ENCODE measurements at places on chromosomes 11 and 22.

DNA sequence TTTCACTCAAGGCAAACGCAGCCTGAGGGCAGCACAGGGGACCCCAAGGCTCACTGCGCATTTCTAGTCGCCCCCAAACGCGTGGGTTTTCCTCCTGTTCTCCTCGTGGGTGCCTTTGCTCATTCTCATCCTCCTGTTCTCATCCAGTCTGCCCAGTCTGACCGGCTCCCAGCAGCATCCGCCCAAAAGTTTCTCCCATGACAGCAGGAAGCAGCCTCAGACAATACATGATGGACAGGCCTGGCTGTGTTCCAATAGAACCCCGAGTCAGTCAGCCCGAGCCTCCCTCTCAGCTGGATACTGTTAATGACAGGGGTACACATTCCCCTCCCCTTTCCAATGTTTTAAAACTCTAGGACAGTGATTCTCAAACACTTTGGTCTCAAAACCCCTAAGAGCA lies 22.5 kb upstream of the KRTAP5-7 start:
- no peak for DNase-seq

DNA sequence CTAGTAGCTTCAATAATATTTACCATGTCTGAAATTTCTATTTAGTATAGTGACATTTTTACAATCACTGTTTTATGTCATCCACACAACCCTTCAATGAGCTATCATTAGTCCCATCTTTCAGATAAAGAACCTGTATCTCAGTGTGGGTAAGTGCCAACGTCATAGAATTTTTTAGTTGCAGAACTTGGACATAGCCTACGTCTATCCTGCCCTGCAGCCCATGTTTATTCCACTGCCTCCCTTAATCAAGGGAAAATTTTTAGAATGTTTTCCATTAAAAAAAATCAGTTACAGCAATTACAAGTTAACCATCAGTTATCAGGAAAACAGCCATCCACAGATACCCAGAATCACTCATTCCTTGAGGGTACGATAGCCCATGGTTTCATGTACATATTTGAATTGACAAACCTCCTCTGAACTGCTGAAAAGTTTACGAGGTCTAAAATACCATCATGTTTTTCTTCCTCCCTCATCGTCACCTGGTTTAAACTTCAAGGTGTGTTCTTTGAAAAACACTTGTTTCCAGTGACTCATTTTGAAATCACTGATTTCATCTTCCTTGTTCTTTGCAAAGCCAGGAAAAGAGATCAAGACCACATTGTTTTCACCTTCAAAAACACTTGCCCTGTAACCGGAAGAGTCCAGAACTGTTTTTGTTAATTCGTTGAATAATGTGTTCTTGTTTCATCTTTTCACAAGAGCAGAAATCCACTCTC lies 100.9 kb downstream of the FAM76B start:
- no peak for DNase-seq

DNA sequence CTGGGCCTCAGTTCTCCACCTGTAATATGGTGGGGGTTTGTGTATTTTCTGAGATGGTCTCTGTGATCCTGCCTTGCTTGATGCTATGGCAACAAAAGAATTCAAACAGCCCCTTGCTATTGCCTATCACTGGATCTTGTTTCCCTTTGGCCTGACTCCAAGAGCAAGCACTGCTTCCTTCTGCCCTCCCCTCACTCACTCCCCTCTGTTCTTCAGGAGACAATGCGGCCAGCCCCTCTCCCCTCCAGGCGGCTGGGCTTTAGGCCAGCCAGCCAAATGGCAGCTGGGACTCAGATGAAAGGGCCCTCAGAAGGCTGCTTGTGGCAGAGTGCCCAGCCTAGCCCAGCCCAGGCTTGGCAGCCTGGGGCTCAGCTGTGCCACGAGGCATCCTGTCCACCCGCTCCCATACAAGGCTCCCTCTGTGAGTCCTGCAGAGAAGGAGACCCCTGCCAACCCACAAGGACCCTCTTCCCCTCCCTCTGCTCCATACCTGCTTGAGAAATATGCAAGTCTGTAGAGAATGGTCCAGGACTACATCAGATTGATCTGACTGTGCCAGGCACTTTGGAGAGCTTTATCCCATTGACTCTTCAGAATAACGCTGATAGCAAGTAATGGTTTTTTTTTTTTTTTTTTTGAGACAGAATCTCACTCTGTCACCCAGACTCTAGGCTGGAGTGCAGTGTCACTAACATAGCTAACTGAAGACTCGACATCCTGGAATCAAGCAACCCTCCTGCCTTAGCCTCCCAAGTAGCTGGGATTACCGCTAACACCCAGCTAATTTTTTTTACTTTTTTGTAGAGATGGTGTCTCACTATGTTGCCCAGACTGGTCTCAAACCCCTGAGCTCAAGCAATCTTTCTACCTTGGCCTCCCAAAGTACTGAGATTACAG lies 7.6 kb upstream of the KCTD14 start:
- no peak for DNase-seq

GRCh38 chr11:23723861-23724260 lies 773.0 kb upstream of the LUZP2 start:
- DNase-seq = no peak

DNA sequence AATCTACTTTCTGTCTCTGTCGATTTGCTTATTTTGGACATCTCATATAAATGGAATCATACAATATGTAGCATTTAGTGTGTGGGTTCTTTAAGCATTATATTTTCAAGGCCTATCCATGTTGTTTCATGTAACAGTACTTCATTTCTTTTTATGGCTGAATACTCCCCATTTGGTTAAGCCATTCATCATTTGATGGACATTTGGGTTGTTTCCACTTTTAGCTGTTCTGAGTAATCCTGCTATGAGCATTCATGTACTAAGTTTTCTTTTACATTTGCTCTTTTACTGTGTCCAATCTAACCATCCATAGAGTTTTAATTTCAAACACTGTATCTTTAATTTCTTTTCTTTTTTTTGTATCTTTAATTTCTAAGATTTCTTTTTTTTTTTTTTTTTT lies 55.6 kb upstream of the SPTBN2 start:
- no peak for DNase-seq

- no peak for DNase-seq
Measured at GRCh38 chr11:69430566-69430965, 50.9 kb upstream of the LINC01488 start.

GRCh38 chr11:315516-315994 lies 1.7 kb downstream of the IFITM1 start:
- no peak for DNase-seq

DNA sequence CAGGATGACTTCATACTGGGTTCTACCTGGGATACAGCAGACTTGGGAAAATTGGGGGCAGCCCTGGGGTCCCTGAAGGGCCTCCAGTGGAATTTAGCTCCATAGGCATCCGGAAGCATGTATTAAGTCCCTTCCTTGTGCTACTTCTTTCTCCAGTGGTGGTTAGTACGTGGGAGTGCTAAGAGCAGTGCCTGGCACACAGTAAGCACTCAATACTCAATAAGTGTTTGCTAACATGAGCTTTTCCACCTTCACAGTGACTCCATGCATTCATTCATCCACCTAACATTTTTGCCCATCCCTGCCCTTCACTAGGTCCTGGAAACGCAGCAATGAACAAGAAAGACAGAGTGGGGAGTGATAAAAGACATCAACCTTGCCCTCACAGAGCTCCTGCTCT lies 120.5 kb downstream of the MN1 start:
- DNase-seq = no peak

GRCh38 chr22:37176464-37177061 lies 11.5 kb downstream of the C1QTNF6 start:
- DNase-seq = peak; percentile 71

- DNase-seq = peak; percentile 54
Measured at GRCh38 chr11:35260342-35260985, 121.5 kb downstream of the CD44 start.

DNA sequence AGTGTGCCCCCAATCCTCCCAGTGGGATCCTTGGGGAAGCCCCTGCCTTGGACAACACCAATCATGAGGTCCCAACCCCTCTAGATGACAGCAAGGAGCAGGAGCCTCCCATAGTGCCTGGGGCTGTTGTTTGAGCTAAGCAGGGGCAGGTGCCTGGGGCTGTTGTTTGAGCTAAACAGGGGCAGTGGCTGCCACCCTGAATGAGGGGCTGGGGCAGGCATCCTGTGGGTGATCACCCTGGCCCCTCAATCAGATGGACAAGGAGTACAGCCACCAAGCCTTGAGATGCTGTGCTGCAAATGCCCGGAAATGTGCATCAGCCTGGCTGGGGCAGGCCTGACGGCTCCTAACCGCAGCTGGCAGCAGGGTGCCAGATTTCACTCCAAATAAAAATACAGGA lies 66.7 kb downstream of the MYEOV start:
- no peak for DNase-seq

GRCh38 chr11:2259466-2259830 lies 10.9 kb downstream of the ASCL2 start:
- no peak for DNase-seq

- DNase-seq = no peak
Measured at GRCh38 chr22:27286711-27287110, 514.8 kb downstream of the MN1 start.

DNA sequence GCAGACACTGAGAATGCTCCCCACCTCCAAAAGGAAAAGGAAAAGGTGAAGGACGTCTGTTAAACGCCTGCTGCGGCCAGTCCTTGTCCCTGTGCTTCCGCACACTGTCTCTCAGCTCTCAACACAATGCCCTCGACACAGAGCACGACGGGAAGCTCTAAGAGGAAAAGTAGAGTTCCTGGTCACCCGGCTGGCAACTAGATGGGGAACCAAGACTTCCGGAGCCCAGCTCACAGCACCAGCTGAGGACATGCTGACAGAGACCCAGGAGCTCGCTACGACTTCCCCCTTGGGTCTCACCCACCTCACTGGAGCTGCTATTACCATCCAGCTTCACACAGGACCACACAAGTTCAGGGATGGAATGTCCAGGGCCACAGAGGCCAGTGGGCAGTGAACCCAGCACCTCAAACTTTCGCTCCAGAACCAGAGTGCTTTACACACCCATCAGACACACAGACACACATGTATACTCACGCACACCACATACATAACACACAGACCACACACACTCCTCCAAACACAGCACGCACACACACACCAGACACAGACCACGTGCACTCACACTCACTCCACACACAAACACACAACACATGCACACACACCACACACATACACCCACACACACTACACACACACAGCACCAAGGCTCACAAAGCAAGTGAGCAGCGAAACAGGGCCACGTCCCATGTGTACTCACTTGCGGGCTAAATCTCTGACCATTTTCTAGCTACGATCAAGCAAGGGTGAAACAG lies 9.6 kb downstream of the SULT4A1 start:
- no peak for DNase-seq

DNA sequence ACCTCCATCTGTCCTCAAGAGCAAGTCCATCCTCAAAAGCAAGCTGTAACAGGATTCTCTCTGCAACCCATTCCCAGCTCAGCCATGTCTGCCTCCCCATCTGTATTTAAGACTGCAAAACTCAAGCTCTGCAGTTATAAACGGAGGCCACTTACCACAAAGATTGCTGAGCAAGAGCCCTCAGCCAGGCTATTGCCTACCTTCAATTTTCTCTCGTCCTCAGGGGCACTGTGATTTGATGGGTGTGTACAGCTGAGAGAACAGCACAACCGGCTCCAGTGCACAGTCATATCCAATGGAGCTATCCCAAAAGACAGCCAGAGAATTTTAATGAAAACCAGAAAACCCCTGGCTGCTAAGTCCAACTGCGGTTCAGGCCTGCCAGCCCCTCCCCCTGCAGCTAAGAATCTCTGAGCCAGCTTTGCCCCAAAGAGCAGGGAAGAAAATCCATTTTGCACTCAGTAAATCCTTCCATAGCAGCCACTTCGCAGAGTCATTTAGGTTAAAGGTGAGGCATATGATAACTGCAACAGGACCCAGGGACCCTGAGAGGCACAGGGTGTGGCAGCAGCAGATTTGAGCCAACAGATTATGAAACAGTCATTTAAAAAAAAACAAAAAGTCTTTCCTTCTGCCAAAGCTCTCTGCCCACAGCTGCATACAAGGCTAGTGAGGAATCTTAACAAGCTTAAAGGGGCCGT lies 37.6 kb downstream of the RAB30 start:
- DNase-seq = peak; percentile 87

- DNase-seq = no peak
Measured at GRCh38 chr11:33309118-33309517, 51.9 kb downstream of the HIPK3 start.

DNA sequence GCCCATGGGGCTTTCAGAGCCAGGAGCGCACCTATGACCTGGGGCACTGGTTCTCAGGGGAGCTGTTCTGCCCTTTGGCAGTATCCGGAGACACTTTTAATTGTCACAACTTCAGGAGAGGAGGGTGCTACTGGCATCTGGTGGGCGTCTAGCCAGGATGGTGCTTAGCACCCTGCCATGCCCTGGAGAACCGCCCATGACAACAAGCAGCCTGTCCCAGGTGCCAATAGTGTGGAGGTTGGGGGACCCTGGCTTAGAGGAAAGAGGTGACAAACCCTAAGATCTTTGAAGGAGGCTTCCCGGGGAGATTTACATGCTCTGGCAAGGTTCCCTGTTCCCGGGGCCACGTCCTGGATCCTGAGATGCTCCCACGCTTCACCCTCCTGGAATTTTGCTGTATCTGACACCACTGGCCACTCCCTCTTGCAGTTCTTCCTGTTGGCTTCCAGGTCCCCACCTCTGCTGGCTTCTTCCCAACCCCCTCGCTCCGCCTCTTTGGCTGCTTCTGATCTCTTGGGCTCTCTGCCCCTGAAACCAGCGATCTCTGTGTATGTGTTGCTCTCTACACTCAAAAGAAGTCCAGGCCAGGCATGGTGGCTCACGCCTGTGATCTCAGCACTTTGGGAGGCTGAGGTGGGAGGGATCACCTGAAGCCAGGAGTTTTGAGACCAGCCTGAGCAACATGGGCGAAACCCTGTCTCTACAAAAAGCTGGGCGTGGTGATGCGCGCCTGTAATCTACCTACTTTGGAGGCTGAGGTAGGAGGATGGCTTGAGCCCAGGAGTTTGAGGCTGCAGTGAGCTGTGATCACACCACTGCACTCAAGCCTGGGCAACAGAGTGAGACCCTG lies 31.1 kb downstream of the FADS3 start:
- no peak for DNase-seq

DNA sequence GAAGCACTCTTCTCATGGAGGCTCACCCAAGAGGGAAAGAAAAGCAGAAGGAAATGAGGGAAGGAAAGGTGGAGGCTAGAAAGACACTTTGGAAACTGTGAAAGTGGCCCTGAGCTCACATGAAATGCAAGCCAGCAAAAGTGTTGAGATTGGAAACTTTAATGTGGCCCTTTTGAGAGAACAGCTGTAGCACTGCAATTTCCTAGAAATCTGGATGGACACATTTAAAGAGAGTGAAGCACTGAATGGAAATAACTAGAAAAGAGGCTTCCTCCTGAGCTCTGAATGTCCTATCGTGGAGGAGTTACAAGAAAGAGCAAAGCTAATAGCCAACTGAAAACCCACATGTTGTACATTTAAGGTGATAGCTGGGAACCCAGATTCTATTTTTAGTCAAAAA lies 56.0 kb downstream of the LIF start:
- no peak for DNase-seq

Data from AG09309 (cell line).